ENCODE measurements at places on chromosomes 1 and 21.

DNA sequence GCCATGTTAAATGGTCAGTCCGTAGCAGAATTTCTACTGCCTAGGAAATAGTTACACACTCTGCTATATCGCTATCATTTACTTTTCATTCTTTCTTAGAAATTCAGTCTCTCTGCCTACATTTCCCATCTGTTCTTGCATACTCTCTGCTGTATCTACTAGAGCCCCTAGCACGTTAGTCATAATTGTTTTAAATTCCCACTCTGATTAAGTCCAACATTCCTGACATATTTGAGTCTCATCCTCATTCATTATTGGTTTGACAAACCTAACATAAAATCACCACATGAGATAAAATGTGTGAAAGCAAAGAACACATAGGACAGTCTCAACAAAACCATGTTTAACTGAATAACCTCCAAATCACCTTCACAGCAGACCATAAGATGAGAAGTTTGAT, 513.6 kb downstream of the PLPP3 start:
- DNase-seq: no peak

DNA sequence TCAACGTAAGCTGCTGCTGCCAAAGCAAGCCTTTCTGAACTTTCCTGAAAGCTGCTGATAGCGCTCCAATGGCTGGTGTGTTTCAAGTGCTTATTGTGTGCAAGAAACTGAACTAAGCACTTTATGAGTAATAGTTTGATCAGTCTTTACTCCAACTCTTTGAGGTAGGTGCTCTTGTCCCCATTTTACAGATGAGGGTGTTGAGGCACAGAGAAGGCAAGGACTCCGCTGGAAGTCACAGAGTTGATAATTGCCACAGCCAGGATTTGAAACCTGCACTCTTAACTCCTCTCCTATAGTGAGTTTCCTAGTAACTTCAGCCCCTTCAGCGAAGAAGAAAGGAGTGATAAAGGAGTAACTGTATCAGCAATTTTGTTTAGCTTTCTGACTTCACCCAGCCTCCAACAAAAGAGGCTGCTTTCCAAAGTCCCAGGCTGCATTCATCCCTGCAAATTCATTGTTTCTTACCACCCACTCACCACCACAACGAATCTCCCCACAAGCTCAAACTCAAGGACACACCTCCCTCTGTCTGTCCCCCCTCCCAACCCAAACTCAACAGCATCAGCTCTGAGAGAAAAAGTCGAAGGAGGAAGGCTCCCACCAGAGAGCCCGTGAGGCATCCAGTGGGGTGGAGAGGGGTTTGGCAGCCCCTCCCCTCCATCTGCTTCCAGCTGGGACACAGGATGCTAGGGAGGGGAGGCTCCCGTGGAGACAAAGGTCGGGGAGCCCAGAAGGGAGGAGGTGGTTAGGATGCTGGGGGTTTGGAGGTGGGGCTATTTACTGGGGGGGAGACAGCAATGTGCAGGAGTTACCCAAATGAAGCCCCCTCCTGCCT, 139.6 kb downstream of the NAV1 start:
- DNase-seq: no peak

DNA sequence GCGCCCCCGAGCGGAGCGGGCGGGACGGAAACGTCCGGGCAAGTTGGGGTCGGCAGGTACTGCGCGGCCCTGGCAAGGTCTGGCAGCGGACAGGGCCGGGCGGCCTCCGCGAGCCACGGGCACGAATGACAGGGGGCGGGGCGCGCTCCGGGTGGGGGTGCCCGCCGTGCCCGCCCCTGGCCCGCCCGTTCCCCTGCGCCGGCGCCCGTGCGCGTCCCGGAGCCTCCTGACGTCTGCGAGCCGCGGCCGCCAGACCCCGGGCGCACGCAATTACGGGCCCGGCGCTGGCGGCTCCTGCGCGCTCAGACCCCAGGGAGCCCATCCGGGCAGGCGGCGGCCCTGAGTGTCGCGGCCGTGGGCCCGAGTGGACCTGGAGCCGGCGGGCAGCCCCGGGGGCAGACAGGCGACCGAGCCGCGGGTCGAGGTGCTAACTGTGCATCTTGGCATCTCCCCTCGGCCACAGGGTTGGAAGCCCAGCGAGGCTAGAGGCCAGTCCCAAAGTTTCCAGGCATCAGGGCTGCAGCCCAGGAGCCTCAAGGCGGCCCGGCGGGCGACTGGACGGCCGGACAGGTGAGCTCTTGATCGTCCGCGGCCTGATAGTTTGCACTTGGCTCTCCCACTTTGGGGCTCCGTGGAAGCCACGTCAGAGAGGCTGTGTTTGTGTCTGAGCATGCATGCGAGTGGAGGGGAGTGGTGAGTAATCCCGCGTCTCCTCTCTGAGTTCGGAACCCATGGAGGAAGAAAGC, 918 bp downstream of the MIB2 start:
- DNase-seq: peak; percentile 50

GRCh38 chr1:58214674-58215073, 331.9 kb downstream of the OMA1 start:
- DNase-seq: no peak

- DNase-seq: peak; percentile 95
These were observed 7.4 kb downstream of the KYAT3 start for GRCh38 chr1:88985032-88985431.

GRCh38 chr21:35025206-35026152, 23.6 kb downstream of the RUNX1 start:
- DNase-seq: no peak

DNA sequence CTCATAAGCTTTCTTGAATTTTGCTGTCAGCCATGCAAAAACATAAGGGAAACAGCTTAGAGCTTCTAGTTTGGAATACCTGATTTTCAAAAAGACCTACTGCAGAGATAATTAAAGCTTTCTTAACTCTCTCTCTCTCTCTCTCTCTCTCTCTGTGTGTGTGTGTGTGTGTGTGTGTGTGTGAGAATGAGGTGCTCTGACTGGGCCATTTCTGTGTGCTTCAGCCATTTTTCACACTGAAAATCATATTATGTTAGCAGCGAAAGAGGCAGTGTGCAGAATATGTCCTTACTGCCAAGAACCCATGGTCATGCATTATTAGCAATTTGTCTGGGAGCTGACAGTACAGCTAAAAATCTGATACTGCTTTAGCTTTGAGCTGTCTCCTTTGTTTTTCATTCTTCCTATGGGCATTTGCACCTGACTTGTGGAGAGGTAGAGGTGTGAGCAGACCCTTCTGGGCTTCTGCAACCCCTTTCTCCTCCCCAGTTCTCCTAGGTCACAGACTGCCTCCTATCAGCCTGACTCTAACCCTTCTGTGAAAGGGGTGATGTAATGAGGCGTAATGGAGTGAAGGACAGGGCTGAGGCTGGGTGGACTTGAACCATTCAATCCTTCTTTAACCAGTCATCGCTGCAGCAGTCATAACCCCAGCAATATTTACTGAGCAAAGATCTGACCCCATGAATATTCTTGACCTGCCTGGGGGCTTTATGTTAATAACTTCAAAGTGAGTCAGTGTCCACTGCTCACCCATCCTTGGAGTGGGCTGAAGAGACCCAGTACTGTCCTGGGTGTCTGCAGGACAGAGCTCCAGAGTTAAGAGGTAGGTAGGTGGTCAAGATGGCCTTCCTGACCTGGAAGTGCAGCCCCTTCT, 61.2 kb downstream of the SYT6 start:
- DNase-seq: no peak

- no peak for DNase-seq
These were observed 45.8 kb downstream of the NR5A2 start for GRCh38 chr1:200073286-200073637.

GRCh38 chr1:33875862-33876261, 12.0 kb downstream of the HMGB4 start:
- no peak for DNase-seq

DNA sequence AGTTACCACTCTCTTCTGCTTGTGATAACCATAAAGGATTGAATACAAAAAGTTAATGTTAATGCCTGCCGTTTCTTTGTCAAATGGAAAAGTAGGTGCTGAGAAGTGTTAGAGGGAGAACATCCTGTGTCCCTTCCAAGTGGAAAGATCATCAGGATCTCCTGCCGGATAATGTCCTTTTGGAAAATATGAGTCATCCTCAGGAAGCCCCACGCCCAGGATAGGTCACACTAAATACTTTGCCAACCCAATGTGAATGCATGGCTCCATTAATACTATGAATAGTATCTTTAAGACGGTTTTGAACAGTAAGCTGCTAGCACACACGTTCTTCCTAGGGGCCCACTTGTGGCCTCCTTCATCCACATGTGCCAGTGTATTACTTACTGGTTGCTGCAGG, 279.5 kb downstream of the ZNF326 start:
- no peak for DNase-seq

DNA sequence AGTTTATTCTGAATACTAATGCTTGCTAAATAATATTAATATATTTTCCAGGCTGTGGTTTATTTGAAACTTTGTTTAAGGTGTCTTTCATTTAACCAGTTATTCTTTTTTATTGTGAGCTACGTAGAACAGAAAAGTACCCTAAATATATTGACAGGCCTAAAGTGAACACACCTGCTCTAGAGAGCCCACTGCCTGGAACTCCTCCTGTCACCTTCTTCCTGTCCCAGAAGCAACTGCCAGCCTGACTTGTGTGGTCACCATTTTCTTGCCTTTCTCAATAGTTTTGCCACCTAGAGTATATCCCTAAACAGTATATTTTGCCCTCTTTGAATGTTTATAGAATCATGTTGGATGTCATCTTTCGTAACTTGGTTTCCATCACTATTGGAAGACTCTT, 48.5 kb downstream of the SCCPDH start:
- no peak for DNase-seq

- no peak for DNase-seq
These were observed 367.1 kb upstream of the ADGRL4 start for GRCh38 chr1:79373481-79374125.

- DNase-seq: no peak
These were observed 28.2 kb downstream of the GPBP1L1 start for GRCh38 chr1:45658171-45658570.

GRCh38 chr1:241821363-241821762, 26.6 kb upstream of the EXO1 start:
- DNase-seq: peak; percentile 30

DNA sequence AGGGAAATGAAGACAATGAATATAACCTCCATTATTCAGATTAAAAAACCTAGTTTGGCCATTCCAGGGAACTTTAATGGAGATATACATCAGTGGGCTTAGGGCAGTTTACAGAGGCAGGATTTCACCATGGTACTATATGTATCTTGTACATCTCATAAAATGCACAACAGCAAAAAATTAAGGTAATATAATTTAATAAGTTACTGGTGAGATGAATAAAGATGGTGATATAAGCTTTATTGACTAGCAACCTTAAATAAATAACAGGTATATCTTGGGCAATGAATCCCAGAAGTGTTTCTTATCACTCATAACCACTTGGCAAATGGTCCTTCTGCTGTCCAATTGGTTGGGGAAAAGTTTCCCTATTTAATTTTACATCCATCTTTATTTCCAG, 29.0 kb downstream of the XCL1 start:
- no peak for DNase-seq

- no peak for DNase-seq
These were observed 21.3 kb downstream of the CTTNBP2NL start for GRCh38 chr1:112417271-112417670.

- no peak for DNase-seq
These were observed 74.5 kb downstream of the TGFBR3 start for GRCh38 chr1:91811363-91812025.

DNA sequence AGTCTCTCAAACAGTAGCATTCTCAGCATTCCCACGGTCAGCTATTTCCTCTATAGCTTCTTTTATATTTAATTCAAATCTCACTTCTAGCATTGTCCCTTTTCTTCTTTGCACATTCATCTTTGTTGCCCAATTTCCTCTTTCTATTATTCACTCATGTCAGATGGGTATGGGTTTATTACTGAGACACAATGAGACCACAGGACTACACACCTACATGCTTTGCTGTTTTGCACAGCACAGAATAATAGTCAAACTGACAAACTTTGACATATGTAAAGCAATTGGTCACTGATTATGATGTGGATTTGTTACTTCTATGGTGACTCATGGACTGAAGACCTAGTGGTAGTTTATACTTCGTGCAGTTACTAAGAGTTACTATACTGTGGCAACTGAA, 5.8 kb upstream of the CD1C start:
- DNase-seq: no peak

GRCh38 chr1:4587721-4588120, 66.7 kb upstream of the AJAP1 start:
- DNase-seq: no peak

- peak; percentile 59 for DNase-seq
These were observed 58.9 kb downstream of the LRRC40 start for GRCh38 chr1:70146488-70146887.

GRCh38 chr1:192477630-192478029, 97.9 kb upstream of the RGS1 start:
- peak; percentile 48 for DNase-seq

- DNase-seq: peak; percentile 16
These were observed 1.2 kb downstream of the SZRD1 start for GRCh38 chr1:16367968-16368890.

- DNase-seq: peak; percentile 8
These were observed 7.3 kb downstream of the KIF21B start for GRCh38 chr1:201016211-201016651.

- DNase-seq: no peak
These were observed 108.7 kb downstream of the TOMM20 start for GRCh38 chr1:235019961-235020360.

DNA sequence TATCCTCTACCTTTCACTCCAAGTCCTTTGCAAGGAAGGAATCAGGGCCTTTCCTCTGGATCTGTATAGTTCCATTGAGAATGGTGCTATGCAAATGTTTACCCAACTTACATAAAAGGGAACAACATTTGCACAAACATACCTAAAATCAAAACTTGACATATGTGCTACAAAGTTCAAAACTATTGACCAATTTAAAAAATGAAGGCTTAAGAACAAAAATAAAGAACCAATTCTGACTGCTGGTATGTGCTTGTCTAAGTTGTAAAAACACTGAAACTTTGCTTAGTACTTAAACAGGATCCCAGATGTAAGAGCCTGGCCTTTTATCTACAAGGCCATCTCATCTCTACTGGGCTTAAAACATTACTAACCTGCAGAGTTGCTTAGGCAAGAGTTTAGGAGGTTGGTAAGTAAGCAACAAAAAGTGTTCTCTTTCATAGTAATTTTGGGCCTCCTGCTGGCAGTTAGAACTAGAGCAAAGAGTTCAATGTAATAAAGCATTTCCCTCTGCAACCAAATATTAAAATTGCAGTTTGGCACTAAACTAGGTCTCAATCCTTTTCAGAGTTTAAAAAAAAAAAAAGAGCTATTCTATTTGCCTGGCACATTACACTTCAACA, 2.0 kb downstream of the SCMH1 start:
- DNase-seq: peak; percentile 56

DNA sequence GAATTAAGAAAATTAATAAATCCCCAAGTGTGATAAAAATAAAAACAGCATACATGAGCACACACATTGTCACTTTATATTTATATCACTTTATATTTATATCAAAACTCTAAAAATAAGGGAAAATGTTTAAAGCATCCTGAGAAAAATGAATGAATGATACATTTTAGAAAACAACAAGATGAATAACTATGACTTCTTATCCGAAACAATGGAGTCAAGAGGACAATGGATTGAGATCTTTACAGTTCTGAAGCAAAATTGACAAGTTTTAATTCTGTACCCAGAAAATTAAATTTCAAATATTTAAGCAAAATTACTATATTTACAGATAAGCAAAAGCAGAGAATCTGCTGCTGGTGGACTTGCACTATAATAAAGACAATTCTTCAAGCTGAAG, 512.6 kb downstream of the MRPL39 start:
- DNase-seq: no peak

Measured in epithelial cell of esophagus (primary cell).